ENCODE measurements at places on chromosomes 6 and 20.

DNA sequence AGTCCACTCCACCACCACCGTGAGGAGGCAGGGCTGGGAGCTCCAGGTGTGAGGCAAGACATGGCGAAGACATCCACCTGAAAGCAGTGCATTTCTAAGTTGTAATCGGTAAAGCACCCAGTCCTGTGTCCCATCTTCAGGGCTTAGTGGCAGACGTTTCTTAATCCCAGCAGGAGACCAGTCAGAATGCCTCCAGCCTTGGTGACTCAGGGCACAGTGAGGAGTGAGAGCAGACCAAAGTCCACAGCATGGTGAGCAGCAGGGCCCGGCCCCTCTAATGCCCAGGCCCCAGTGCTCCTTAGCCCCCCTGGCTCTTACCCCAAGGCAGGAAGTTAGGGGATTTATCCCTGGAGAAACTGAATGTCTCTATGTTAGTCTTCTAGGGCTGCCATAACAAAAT is 183.9 kb downstream of the SYNDIG1 start:
- no peak for DNase-seq

- no peak for DNase-seq
Observed at GRCh38 chr20:47490795-47491194, 10.9 kb upstream of the NCOA3 start.

- no peak for DNase-seq
Observed at GRCh38 chr20:32560989-32561830, 23.9 kb downstream of the NOL4L start.

- DNase-seq, result peak; percentile 93
Observed at GRCh38 chr6:26158581-26159356, 71.5 kb downstream of the HFE start.

DNA sequence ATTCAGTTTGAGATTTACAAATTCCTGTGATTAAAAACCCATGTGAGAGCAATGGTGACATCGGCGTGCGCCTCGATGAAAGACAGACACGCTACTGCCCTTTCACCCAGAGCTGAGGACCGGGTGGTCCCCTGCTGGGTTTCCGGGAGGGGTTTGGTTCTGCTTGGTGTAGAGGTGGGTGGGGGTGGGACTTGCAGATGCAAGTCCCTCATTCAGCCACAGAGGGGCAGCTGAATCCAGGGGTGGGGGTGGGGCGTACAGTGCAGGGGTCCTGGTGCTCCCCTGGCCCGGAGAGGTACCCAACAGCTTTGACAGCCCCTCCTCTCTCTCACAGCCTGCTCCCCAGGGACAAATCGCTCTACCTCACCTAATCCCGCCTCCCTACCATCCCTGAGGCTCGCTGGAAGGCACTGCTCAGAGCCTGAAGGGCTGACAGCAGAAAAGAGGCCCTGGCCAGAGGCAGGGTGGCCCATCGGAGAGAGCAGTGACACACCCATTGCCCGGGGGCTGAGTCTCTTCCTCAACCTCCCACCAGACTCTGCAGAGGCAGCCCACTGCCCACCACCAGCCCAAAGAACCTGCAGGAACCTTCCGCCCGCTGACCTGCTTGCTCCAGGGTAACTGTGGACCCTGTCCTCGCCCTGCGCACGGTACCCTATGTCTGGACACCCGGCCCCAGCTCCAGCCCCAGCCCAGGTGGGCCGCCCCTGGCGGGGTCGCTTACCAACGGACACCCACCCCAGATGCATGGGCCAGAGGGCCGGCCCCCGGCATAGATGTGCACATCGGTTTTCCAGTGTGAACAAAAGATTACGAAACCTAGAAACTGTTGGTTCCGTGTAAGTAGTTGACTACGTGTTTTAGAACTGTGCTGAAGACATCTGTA is 118.4 kb downstream of the JPH2 start:
- peak; percentile 58 for DNase-seq

DNA sequence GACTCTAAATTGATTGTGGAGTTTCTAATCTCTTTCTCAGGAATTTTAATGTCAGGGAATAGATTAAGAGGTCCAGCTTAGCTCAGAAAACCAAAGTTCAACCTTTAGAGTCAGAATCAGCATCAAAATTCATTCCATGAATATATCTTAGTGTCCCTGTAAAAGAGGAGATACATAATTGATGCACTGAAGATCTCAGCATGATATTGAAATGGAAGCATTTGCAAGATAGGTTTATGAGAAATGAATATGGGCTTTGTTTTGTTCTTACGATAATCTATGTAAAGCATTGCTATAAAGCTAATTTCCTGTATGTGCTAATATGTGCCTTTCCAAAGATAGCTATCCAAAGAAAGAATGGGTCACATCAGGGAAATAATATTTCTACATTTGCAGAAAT is 404.5 kb upstream of the HSF2 start:
- no peak for DNase-seq

- no peak for DNase-seq
Observed at GRCh38 chr20:57540890-57541580, 16.1 kb upstream of the CTCFL start.

DNA sequence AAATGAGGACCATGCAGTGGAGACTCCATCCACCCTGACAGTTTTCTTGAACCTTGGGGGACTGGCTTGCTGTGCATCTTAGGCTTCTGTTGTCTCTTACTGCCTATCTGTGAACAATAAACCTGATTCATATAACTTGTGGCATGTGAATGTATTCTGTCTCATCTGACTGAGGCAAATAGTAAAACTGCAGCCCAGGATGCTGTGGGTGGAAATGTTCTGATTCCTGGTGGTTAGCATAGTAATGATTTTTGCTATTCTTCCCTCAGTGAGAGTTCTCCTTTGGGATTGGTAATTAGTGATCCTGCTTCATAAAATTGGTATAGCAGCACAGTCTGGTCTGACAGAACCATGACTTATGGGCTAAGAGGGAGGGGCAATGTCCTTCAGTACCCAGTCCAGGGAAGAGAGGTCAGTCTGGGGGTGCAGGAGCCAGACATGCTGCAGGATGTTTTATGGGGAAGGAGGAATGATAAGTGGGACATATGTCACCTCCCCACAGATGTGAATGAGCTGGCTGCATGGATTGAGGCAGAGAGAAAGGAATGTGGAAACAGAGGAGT is 147.1 kb downstream of the OR2B2 start:
- DNase-seq, result no peak

DNA sequence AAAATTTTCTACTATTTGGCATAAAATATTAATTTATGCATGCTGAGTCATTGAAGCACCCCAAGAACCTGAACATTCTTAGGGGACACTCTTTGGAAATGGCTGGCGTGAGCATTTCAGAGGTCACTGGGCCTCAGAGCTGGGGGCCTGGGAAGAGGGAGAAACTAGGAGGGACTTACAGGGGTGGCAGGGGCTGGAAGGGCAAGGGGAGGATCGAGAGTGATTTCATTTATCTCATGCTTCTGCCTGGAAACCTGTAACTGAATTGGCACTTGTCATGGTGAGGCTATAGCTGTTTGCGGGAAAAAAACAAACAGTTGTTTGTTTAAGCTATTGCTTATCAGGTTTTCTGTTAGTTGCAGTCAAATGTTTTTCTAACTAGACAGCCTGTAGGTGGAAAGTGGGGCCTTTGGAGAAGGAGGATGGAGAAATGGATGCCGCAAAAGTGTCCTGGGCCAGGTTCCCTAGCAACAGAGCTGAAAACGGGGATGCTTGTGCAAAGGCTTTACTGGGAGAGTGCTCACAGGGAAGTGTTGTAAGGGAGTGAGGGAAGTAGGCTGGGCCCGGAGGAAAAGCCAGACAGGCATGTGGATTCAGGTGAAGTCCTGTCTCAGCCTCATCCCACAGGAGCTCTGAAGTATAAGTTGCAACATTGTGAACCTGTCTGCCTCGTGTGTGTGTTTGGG is 36.4 kb upstream of the KAT14 start:
- DNase-seq, result no peak

- DNase-seq, result no peak
Observed at GRCh38 chr6:139457476-139457875, 83.0 kb upstream of the CITED2 start.

DNA sequence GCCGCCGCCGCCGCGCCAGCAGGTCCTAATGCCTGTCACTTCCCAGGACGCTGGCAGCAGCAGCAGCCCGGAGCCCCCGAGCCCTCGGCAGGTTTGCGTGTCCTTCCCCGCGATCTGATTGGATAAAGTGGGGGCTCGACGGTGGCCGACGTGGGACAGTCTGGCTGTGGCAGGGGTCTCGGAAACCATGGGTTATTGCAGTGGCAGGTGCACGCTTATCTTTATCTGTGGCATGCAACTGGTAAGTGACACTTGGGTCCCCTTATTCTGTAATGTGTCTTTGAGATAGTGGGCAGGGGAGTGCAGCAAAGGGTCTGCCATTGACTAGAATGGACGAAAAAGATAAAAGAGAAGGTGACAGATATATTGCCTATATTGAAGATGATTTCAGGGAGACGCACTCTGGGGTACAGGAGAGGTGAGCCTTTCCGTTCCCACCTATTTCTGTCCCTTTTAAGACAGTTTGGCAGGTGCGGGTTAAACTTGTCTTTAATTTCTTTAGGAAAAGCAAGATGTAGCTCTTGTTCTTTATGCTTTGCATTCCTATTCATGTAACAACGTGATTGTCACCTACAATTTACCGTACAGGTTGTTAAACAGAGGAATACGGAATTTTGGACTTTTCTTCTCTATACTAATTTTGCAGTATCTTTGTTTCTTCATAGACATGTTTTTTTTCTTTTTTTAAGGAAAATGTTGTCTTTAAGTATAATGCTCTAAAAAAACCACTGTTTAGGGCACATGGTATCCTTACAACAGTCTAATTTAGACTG is 535 bp downstream of the NKAIN2 start:
- DNase-seq, result no peak

GRCh38 chr6:105645156-105645555 is 242.3 kb upstream of the PREP start:
- no peak for DNase-seq

Measured in lower leg skin (tissue), 4 donors.